ENCODE measurements at places on chromosomes 5 and 9.

- no peak for DNase-seq
These were observed 2.8 kb upstream of the CDC20B start for GRCh38 chr5:55175781-55176175.

DNA sequence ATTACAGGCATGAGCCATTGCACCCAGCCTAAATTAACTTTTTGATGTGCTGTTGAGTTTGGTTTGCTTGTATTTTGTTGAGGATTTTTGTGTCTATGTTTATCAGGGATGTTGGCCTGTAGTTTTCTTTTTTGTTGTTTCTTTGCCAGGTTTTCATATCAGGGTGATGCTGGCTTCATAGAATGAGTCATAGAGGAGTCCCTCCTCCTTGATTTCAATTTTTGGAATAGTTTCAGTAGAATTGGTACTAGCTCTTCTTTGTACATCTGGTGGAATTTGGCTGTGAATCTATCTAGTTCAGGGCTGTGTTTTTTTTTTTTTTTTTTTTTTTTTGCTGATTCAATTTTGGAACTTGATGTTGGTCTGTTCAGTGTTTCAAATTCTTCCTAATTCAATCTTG, 1164.3 kb upstream of the DMAC1 start:
- DNase-seq = no peak

- no peak for DNase-seq
These were observed 38.8 kb upstream of the GLRX start for GRCh38 chr5:95861221-95861863.

DNA sequence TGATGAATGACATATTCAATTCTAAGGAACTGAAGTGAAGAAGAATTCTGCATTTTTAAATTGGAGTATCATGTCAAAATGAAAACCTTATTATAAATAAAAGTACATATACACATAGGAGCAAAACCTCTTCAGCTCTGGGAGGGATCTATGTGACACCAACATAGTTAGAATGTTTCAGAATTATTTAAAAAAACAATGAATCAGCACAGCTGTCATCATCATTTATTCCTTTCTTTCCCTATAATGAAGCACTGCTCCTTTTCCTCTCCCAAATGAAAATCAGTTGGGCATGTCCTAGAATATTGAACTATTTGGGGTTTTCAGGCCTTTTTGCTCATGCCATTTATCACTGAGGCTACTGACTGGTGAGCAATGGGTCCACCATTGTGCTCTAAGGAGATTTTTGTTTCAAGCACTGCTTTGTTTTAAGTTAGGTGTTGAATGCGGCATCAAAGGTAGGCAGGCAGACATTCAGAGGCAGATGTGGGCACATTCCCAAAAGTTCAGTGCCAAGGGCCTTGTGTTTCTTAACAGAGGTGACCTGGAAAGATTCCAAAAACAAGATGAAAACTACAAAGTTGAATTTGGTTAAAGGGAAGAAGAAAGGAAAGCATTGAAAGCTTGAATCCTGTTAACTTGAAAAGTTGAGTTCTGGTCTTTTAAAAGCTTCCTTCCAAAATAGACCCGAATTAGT, 126.4 kb upstream of the ADAMTSL1 start:
- no peak for DNase-seq
